Caco-2 (cell line): ENCODE measurements at places on chromosomes 4 and X. TPM values are rescaled to one million over a fixed set of nuclear protein-coding genes. Genes with fewer than 3 reads are reported as not detected.

DNA sequence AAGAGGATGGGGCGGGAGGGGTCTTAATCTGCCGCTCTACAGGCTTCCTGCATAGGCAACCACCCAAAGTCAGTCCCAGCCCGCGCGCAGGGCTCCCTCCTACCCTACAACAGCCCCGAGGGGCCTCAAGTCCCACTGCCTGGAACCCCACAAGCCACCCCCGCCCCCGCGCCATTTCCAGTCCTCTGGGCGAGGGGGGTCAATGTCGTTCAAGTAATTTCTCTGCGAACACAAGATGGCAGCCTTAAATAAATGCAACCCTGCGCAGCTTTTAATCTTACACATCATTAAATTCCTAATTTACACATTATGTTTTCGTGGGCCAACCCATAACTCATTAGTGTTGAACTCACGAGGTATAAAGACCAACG, 92.9 kb downstream of the BCOR start:
- H3K4me3 ChIP-seq, result peak overlapping the region; percentile 69
- no peaks in the 10 kb centered on the region for H3K36me3 ChIP-seq
- H3K27ac ChIP-seq, result peak overlapping the region; percentile 83
- peaks cover 20% of the 10 kb centered on the region for H3K4me1 ChIP-seq

- H3K27ac ChIP-seq, result no peak overlapping the region
- no peak overlapping the region for H3K4me3 ChIP-seq
- no peaks in the 10 kb centered on the region; the same call in 1 of the 2 replicates for H3K27me3 ChIP-seq
- no peaks in the 10 kb centered on the region for H3K36me3 ChIP-seq
Measured at GRCh38 chr4:23083391-23083790, 390.7 kb downstream of the GBA3 start.

GRCh38 chr4:156898373-156899117, 73.1 kb downstream of the PDGFC start:
- DNase-seq, result no peak
- H3K4me1 ChIP-seq, result no peaks in the 10 kb centered on the region
- no peaks in the 10 kb centered on the region for H3K27me3 ChIP-seq
- H3K36me3 ChIP-seq, result no peaks in the 10 kb centered on the region

DNA sequence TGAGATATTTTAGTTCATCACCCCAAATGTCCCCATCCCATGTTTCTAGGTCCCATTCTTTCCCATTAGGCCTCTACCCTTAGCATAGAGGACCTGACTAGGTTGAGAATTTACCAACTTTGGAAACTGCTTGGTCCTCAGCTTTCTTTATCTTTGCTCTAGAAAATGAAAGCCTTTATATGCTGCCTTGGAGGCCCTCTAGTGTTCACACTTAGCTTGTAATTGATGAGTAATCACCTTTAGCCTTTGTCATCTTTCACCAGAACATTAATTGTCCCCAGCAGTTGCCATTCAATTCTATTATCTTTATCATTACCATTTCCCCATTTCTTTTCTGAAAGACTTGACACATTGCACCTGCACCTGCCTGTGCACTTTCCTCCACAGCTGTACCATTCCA, 589.2 kb upstream of the NR3C2 start:
- H3K27ac ChIP-seq, result no peak overlapping the region
- H3K4me3 ChIP-seq, result no peak overlapping the region
- no peaks in the 10 kb centered on the region for H3K27me3 ChIP-seq
- no peaks in the 10 kb centered on the region for H3K4me1 ChIP-seq
- peak; percentile 2 for DNase-seq
- no peaks in the 10 kb centered on the region for H3K36me3 ChIP-seq

The SPACA5 gene
- not detected in 2 replicates for total RNA-seq

DNA sequence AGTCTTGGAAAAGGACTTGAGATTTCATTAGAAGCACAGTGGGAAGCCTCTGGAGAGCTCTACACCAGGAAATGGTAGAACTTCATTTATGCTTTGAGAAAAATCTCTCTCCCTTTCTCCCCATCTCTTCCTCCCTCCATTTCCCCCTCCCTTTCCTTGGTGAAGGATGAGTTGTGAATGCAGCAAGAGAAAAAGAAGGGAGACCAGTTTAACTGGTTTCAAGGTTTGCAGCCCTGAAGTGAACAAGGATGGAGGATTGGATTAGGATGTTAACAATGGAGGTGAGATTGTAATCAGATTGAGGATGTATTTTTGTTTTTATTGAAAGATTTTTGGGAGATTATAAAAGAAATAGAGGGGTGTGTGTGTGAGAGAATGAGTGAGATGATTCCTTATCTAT, 99.5 kb downstream of the ANK2 start:
- H3K27me3 ChIP-seq, result no peaks in the 10 kb centered on the region
- DNase-seq, result no peak
- no peak overlapping the region for H3K4me3 ChIP-seq
- H3K4me1 ChIP-seq, result peaks cover 58% of the 10 kb centered on the region
